ENCODE measurements at places on chromosomes 2 and 18.
A peak's percentile ranks its signal among the peaks of the same experiment; 100 is the strongest.

DNA sequence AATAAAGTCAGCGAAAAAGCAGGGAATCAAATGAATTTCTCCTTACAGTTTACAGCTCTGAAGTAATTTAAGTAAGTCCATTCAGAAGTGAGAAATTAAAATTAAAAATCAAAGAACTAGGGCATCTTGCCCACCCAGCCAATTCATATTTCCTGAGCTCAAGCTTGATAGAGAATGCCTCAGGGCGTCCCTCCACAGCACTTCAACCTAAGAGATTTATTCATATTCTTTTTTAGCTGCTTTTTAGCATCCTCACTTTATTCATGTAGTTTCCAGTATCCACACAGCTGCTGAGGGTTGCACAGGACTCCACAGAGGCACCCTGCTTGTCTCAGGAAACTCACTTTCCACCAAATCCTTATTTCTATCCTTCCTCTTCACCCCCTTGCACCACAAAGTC lies 900.3 kb downstream of the BCL11A start:
- no peak for DNase-seq

- no peak for DNase-seq
These were observed 470.1 kb downstream of the TMX3 start for GRCh38 chr18:68244786-68245185.

GRCh38 chr18:55199291-55199963 lies 240.2 kb upstream of the CCDC68 start:
- DNase-seq: no peak

- DNase-seq: peak; percentile 89
These were observed 56.5 kb downstream of the EMX1 start for GRCh38 chr2:72973566-72974435.

GRCh38 chr2:175371378-175371777 lies 189.9 kb upstream of the ATP5MC3 start:
- no peak for DNase-seq

GRCh38 chr2:159562248-159562647 lies 54.1 kb downstream of the BAZ2B start:
- DNase-seq: no peak

- no peak for DNase-seq
These were observed 226.1 kb upstream of the REV1 start for GRCh38 chr2:99715956-99716355.

DNA sequence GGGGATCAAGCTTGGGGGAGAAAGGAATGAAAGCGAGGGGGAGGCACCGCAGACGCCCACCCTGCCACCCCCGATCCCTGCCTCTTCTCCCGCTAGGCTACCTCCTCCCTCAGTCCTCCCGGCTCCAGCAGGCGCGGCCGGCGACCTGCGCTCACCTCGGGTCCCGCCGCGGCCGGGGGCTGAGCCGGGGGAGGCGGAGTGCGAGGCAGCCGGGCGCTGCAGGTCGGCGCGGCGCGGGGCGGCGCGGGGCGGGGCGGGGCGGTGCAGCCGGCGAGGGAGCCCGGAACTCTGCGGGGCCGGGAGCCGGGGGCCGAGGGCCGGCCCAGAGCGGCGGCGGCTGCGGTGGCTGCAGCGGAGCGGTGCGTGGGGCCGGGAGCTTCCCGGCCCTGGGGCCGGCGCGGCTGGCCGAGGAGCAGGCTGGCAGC lies 477 bp downstream of the ACVR1 start:
- DNase-seq: peak; percentile 27

DNA sequence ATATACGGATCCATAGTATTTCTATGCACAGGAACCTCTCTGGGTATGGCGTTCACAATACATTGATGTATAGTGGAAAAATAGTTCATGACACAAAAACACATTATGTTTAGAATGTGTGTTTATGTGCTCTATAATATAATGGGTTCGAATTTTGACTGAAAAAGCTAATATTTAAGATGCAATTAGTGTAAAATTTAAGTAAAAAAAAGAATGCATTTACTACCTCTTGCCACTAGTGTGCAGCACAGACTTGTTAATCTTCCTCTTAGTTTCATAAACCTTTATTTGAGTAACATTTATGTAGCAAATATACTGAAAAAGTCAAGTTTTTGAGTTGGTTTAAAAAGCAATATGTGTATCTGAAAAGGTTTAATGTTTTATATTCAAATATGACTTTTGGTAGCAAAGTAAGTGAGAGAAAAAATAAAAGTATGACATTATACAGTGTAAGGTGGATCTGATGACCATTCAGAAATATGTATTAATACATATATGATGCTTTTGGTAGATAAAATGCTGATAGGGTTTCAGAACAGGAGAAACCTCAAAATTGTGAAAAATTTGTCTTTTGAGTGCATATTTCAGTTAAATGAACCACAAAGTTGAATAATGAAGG lies 49.4 kb downstream of the CCDC102B start:
- DNase-seq: no peak

Data from A549 (cell line).